Large intestine (tissue), 12 donors: ENCODE measurements at places on chromosomes 12 and 14. TPM values are rescaled to one million over a fixed set of nuclear protein-coding genes. Genes with fewer than 3 reads are reported as not detected.
A peak's percentile ranks its signal among the peaks of the same experiment; 100 is the strongest.

GRCh38 chr12:54459355-54459754 lies 14.0 kb downstream of the GTSF1 start:
- H3K27ac ChIP-seq: no peak overlapping the region
- no peak for DNase-seq
- H3K4me1 ChIP-seq: no peaks in the 10 kb centered on the region
- no peaks in the 10 kb centered on the region for H3K36me3 ChIP-seq

- DNase-seq: no peak
- no peaks in the 10 kb centered on the region for H3K4me1 ChIP-seq
- no peaks in the 10 kb centered on the region for H3K36me3 ChIP-seq
- H3K4me3 ChIP-seq: no peak overlapping the region
- no peaks in the 10 kb centered on the region for H3K27me3 ChIP-seq
Measured at GRCh38 chr12:28079539-28079938, 107.0 kb upstream of the PTHLH start.

- no peak overlapping the region for H3K4me3 ChIP-seq
- H3K27ac ChIP-seq: no peak overlapping the region
- H3K36me3 ChIP-seq: no peaks in the 10 kb centered on the region
- DNase-seq: no peak
- no peaks in the 10 kb centered on the region for H3K4me1 ChIP-seq
- no peaks in the 10 kb centered on the region for H3K27me3 ChIP-seq
Measured at GRCh38 chr12:28776913-28777422, 372.1 kb upstream of the FAR2 start.

- no peak overlapping the region for H3K4me3 ChIP-seq
- no peaks in the 10 kb centered on the region for H3K27me3 ChIP-seq
- DNase-seq: no peak
- H3K36me3 ChIP-seq: peaks cover 21% of the 10 kb centered on the region
Measured at GRCh38 chr12:113903381-113903863, 62.7 kb downstream of the RBM19 start.

- H3K4me3 ChIP-seq: no peak overlapping the region
- no peak overlapping the region for H3K27ac ChIP-seq
- DNase-seq: no peak
Measured at GRCh38 chr14:89137526-89138163, 279.4 kb downstream of the FOXN3 start.

DNA sequence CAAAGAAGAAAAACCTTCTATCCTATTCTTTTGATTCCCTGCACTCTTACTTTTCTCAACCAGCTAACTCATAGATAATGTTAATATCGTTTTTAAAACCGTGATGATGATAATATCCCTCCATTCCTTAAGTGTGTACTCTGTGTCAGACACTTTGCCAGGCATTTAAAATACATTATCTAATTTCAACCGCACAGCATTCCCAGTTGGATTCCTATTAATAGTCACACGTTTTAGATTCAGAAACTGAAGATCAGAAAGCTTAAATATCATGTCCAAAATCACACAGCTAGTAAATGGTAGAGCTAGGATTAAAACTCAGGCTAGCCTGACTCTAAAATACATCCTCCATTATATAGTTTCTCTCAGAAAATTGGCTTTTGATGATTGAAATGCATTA lies 366.0 kb downstream of the NELL2 start:
- H3K36me3 ChIP-seq: no peaks in the 10 kb centered on the region
- DNase-seq: no peak
- H3K27ac ChIP-seq: no peak overlapping the region
- no peaks in the 10 kb centered on the region for H3K27me3 ChIP-seq
- no peaks in the 10 kb centered on the region for H3K4me1 ChIP-seq

CLEC1B gene
- 0.19 TPM for polyA plus RNA-seq

DNA sequence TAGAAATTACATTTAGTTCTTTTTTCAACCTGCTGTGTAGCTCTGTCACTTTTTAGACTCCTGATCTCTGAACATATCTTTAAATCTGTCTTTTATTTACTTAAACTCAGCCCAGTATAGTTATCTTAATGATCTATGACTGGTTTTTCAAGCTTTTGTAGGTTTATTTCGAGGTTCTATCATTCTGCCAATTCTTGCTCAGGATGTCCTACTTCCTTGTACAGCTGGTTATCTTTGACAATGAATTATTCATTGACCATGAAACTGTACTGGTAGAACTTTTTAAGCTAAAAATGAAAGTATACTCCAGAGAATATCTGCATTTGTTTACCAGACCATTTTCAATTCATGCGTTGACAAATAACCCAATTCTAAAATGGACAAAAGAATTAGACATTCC lies 37.8 kb downstream of the TC2N start:
- no peaks in the 10 kb centered on the region for H3K4me1 ChIP-seq
- no peak overlapping the region for H3K27ac ChIP-seq
- H3K27me3 ChIP-seq: peaks cover under 1% of the 10 kb centered on the region
- DNase-seq: no peak
- no peak overlapping the region for H3K4me3 ChIP-seq
- H3K36me3 ChIP-seq: no peaks in the 10 kb centered on the region

DNA sequence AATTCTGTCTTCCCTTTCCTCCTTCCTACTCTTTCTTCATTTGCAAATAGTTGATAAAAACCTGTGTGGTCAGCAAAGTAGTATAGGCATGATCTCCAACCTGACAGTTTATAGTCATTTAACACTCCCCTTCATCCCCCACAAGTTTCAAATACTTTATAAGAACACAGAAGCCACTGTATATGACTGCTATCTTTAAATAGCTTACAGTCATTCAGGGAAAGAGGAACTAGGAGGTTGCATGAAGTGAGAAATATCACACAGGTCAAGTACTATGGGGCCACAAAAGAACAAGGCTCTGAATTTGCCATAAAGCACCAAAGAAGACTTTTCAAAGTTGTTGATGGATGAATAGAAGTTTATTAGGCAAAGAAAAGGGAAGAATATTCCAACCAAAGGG lies 431.3 kb downstream of the NPAS3 start:
- no peaks in the 10 kb centered on the region for H3K36me3 ChIP-seq
- no peaks in the 10 kb centered on the region for H3K4me1 ChIP-seq
- H3K27me3 ChIP-seq: no peaks in the 10 kb centered on the region
- no peak for DNase-seq
- no peak overlapping the region for H3K27ac ChIP-seq

DNA sequence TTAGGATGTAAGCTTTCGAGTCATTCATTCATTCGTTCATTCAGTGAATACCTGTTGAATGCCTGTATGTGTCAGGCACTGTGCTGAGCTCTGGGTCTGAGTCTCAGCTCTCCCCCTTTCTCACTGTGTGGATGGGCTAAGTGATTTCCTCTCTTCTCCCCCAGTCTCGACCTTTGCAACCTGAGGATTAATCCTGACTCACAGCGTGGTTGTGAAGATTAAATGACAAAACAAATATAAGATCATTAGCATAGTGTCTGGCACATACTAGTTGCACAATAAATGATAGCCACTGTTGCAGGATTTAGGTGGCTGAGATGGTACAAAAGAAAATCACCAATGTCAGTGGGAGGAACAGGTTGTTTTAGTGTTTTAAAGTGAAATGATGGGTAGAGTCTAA lies 136.7 kb downstream of the GPR135 start:
- H3K27me3 ChIP-seq: no peaks in the 10 kb centered on the region
- DNase-seq: no peak
- peaks cover 12% of the 10 kb centered on the region for H3K4me1 ChIP-seq
- H3K36me3 ChIP-seq: peaks cover 40% of the 10 kb centered on the region
- H3K4me3 ChIP-seq: no peak overlapping the region

- H3K4me3 ChIP-seq: no peak overlapping the region
- H3K27ac ChIP-seq: no peak overlapping the region
- no peaks in the 10 kb centered on the region for H3K27me3 ChIP-seq
- no peaks in the 10 kb centered on the region for H3K36me3 ChIP-seq
- no peaks in the 10 kb centered on the region for H3K4me1 ChIP-seq
Measured at GRCh38 chr12:110869026-110869425, 22.2 kb downstream of the CCDC63 start.

- H3K4me3 ChIP-seq: peak overlapping the region; percentile 76
- peaks cover 9% of the 10 kb centered on the region for H3K4me1 ChIP-seq
- H3K27me3 ChIP-seq: no peaks in the 10 kb centered on the region
- DNase-seq: no peak
Measured at GRCh38 chr14:49863487-49864281, 11.1 kb upstream of the NEMF start.

NEMF gene
- 49.6 TPM for polyA plus RNA-seq
